Memory B cell (primary cell): ENCODE measurements at places on chromosomes 13 and 19.

DNA sequence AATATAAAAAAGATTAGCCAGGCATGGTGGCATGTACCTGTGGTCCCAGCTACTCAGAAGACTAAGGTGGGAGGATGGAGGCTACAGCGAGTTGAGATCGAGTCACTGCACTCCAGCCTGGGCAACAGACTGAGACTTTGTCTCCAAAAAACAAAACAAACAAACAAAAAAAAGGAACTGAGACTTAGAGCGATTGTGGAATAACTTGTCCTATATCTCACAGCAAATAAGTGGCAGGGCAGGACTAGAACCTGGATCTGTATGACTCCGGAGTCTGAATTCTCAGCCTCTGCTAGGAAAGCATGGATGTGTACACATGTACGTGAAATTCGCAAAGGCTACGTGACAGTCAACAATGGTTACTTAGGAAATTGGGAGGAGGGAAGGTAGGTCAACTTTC, 20.1 kb downstream of the KRTDAP start:
- DNase-seq, result no peak

GRCh38 chr13:75804054-75804453, 167.9 kb downstream of the LMO7 start:
- no peak for DNase-seq

- no peak for DNase-seq
These were observed 37.7 kb downstream of the ATP11A start for GRCh38 chr13:112727581-112727980.

GRCh38 chr19:18086590-18087138, at the start of gene IL12RB1:
Gene IL12RB1 (minus strand): TSS chr19:18086934. CDS start chr19:18086823, 111 bp downstream.
- no peak for DNase-seq

DNA sequence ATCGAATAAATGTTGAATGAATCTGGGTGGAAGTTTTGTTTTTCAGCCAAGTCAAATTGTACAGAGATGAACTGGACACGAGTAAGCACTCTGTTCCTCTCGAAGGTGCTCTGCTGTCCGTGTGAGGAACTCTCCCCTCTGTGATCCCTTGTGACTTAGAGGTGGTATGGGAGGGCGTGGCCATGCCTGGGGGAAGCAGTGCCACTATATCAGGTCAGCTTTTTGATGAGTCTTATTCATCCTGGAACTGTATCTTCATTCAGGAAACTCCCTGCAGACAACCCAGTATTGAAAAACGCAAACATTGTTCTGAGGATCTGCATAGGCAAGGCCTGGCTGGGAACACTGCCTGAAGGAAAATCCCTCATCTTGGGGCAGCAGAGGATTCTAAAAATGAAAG, 45.7 kb upstream of the FLT1 start:
- no peak for DNase-seq
